ENCODE measurements at places on chromosomes 16 and 17. TPM values are rescaled to one million over a fixed set of nuclear protein-coding genes. Genes with fewer than 3 reads are reported as not detected.

- no peak for DNase-seq
Observed at GRCh38 chr17:600576-601243, 113.9 kb downstream of the VPS53 start.

DNA sequence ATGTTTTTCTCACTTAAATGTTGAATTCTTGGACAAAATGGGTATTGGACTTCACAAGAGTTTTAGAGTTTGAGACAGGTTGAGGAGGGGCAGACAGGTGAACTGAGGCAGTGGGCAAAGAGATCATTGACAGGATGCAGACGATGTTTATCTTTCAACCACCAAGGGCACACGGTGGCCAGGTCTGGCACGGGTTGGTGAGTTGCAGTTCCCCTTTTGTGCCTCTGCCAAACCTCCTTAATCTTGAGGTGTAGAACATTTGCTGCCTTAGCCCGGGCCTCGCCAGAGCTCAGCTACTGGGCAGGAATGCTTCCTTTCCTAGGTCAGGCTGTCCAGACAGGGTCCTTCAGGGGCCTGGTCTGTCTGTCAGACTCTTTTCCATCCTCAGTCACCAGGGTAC lies 567.4 kb upstream of the SOX9 start:
- no peak for DNase-seq

GRCh38 chr17:44906010-44906646 lies 6.9 kb upstream of the EFTUD2 start:
- DNase-seq: no peak

- DNase-seq: no peak
Observed at GRCh38 chr17:73911726-73912372, 267.6 kb upstream of the SDK2 start.

Gene SEZ6L2
- 11.2 TPM for total RNA-seq

Gene TEKT5
- total RNA-seq: 0.82 TPM

Gene KRTAP4-6
- total RNA-seq: not detected

Measured in colonic mucosa (tissue), 4 donors.